Activated B cell treated with CpG ODN at 0.5 μM for 24 hours (primary cell): ENCODE measurements at places on chromosomes 13 and 19. TPM values are rescaled to one million over a fixed set of nuclear protein-coding genes. Genes with fewer than 3 reads are reported as not detected.

GRCh38 chr19:21698215-21698614 lies 69.2 kb downstream of the ZNF100 start:
- no peaks in the 10 kb centered on the region for H3K27me3 ChIP-seq
- no peak for DNase-seq
- no peaks in the 10 kb centered on the region for H3K4me1 ChIP-seq
- no peak overlapping the region for H3K4me3 ChIP-seq

DNA sequence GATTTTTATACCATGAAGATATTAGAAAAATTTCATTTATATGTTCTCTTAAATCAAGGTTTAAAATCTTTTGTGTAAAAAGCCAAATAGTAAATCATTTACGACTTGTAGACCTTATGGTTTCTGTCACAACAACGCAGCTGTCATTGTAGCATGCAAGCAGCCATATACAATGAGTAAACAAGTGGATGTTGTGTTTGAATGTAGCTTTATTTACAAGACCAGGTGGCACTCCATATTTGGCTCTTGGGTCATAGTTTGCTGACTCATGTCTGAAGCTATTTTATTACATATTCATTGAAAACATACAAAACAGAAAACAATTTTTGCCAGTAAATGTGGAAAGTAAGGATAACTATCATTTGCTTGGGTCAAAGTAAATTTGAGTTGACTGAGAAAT lies 930.8 kb downstream of the SLITRK5 start:
- H3K27me3 ChIP-seq = no peaks in the 10 kb centered on the region
- no peaks in the 10 kb centered on the region for H3K4me1 ChIP-seq
- no peak for DNase-seq
- H3K27ac ChIP-seq = no peak overlapping the region
- no peaks in the 10 kb centered on the region for H3K36me3 ChIP-seq

- H3K4me1 ChIP-seq = peaks cover 45% of the 10 kb centered on the region
- peak overlapping the region; percentile 56 for H3K27ac ChIP-seq
- H3K36me3 ChIP-seq = peaks cover 2% of the 10 kb centered on the region
Measured at GRCh38 chr19:1133471-1133929, 29.7 kb downstream of the GPX4 start.

Gene HOOK2
- total RNA-seq = 13.4 and 21.2 TPM in 2 replicates

DNA sequence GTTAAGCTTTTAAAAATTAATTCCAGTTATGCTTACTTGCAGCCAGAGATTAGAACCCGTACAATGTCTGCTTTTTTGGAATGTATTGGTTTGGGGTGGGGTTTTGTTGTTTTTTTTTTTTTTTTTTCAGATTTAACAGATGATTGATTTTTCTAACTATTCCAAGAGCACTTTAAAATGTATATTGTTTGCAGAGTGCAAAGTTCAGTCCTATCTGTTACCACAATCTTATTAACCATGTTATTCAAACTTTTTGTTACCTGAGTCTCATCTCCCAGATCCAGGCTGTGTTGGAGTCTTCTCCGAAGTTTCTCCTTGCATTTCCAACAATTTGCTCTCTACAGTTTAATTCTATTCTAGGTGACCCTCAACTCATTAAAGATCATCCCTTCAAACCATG lies 91.3 kb downstream of the INSR start:
- peaks cover 2% of the 10 kb centered on the region for H3K27me3 ChIP-seq
- H3K4me1 ChIP-seq = peaks cover 16% of the 10 kb centered on the region
- H3K36me3 ChIP-seq = no peaks in the 10 kb centered on the region
- DNase-seq = no peak
- H3K27ac ChIP-seq = no peak overlapping the region
